ENCODE measurements at places on chromosomes 11 and 22.

DNA sequence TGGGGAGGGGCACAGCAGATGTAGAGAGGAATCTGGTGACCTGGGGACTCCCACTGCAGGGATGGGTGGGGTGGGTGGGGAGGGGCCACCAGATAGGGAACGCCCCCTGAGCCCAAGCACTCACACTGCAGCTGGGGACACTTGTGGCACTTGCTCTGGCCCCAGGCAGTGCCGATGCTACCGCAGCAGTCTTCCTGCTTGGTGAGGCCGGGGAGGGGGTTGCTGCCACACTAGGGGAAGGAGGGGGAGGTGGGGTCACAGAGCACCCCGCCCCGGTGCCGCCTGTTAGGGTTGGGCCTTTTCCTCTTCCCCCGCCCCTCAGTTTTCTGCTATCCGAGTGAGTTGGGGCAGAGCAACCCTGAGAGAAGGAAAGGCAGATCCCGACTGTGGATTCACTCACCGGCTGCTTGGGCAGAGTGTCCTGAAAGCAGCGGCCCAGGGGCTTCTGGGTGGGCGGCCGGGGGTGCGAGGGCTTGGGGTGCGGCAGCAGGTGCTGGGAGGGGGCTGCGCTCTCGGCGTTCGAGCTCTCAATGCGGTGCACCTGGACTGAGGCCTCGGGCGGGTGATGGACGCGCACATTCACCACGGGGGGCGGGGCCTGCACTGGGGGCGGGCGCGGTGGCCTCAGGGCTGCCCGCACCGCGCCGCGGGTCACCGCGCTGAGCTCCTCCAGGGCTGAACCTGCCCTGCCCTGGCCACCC lies 4.7 kb downstream of the LTBP3 start:
- DNase-seq, result no peak

- DNase-seq, result no peak
Observed at GRCh38 chr22:39501644-39502108, 414 bp upstream of the MIEF1 start.

GRCh38 chr11:61657566-61658290 lies 22.5 kb upstream of the DAGLA start:
- DNase-seq, result no peak

DNA sequence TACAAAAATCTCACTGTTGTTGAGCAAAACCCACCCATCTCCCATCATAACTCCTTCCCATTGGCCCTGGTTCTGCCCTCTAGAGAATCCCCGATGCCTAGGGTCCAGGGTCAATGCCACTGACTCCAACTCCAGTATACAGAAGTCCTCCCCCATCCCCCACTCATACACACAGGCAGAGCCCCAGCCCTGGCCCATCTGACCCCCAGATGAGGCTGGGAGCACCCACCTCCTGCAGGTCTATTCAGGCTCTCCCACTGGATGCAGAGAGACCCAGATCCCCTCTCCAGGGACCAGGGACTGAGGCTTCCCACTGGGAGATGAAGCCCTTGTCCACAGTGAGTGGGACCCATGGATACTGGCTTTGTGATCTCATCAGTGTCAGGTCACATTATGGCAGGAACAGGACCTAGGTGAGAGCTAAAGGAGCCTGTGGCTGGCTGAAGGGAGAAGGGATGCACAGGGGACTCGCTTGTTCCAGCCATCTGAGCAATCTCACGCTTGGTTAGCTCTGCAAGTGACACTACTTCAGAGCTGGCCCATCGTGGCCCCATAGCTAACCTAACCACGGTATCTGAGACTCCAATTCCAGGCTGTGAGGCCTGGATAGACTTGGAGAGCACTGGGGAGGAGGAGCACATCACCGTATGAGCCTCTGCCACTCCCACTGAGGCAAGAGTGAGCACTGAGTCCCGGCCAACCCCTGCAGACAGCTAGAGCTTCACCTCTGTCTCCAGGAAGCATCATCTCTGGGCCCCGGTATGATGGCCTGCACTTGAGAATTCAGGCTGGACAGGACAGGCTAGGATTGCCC lies 35.7 kb downstream of the TRIM29 start:
- DNase-seq, result no peak

Measured in posterior cingulate gyrus (tissue), 11 donors.